ENCODE measurements at places on chromosomes 11 and 22. TPM values are rescaled to one million over a fixed set of nuclear protein-coding genes. Genes with fewer than 3 reads are reported as not detected.

DNA sequence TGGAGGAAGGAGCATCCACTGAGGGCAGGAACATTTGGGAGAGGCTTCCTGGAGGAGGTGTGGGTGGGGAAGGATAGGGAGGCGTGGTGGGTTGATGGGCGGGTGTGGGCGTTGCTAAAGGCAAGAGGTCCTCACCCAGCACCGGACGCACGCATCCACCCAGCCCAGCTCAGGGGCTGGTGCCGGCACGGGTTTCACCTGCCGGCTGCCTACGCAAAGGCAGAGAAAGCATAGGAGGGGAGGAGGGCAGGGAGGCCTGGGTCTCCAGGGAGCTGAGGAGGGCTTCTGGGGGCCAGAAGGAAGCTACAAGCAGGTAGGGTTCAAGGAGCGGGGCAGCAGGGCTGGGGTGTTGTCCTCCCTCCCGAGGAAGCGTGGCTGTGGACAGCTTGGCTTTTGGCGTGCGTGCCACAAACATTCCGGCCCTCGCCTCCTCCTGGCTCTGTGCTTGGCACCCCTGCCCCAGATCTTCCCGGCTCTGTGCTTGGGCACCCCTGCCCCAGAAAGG lies 7.8 kb downstream of the SSH3 start:
- no peak overlapping the region for H3K4me3 ChIP-seq
- no peak for DNase-seq
- H3K27ac ChIP-seq: no peak overlapping the region
- H3K36me3 ChIP-seq: no peaks in the 10 kb centered on the region
- H3K4me1 ChIP-seq: no peaks in the 10 kb centered on the region

DNA sequence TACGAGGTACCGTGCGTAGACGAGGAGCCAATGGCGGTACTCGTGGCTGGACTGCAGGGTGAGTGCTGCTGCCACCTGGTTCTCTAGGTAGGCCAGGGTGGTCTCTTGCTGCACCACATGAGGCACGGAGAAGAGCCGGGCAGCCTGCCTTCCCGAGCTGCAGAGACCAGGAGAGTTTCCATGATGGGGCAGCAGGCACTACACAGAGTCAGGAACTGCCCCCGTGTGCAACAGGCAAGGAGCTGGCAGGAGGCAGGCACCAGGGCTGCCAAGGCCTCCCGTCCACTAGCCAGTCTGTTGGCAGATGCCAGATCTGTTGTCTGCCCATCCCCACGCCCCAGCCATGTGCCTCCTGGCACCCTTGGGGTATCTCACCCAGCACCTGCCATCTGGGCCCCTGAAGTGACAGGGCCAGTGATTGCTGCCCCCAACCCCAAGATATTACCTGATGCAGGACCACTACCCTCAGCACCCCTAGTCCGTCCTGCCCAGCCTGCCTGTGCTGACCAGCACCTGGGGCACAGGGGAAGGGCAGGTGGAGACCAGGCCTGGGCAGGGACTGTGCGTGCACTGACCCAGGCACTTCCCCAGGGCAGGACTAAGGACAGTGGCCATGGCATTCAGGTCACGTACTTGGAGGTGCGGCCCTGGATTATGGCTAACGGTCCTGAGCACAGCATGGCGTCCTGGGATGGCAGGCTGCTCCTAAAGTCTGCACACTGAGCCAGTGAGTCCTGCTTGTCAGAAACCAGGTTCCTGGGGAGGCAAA lies 62.0 kb upstream of the CLTCL1 start:
- no peaks in the 10 kb centered on the region for H3K27me3 ChIP-seq
- no peak for DNase-seq
- no peak overlapping the region for H3K27ac ChIP-seq
- no peaks in the 10 kb centered on the region for H3K4me1 ChIP-seq

GRCh38 chr11:124075841-124076651 lies 34.9 kb upstream of the OR10G7 start:
- H3K27ac ChIP-seq: no peak overlapping the region
- DNase-seq: peak; percentile 49
- H3K4me3 ChIP-seq: peak overlapping the region; percentile 57
- H3K4me1 ChIP-seq: no peaks in the 10 kb centered on the region
- no peaks in the 10 kb centered on the region for H3K36me3 ChIP-seq
- H3K27me3 ChIP-seq: peaks cover 47% of the 10 kb centered on the region

DNA sequence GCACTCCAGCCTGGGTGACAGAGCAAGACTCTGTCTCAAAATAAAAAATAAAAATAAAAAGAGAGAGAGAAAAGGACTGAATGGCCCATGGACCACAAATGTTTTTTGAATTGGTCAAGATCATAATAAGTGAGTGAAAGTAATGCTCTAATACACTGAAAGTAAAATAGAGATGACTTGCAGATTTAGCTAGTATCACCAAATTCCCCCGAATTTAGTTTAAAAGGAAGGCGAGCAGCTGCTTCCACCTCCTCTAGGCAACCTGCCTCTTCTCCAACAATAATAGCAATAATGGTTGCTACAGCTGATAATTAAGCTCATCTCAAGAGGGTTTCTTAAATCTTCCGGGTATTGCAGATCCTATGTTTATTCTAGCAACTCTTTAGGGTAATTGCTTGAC lies 36.8 kb downstream of the CELF1 start:
- no peaks in the 10 kb centered on the region for H3K36me3 ChIP-seq
- no peak overlapping the region for H3K4me3 ChIP-seq
- DNase-seq: no peak
- peaks cover 24% of the 10 kb centered on the region for H3K4me1 ChIP-seq
- no peaks in the 10 kb centered on the region for H3K27me3 ChIP-seq
- peak overlapping the region; percentile 48 for H3K27ac ChIP-seq

DNA sequence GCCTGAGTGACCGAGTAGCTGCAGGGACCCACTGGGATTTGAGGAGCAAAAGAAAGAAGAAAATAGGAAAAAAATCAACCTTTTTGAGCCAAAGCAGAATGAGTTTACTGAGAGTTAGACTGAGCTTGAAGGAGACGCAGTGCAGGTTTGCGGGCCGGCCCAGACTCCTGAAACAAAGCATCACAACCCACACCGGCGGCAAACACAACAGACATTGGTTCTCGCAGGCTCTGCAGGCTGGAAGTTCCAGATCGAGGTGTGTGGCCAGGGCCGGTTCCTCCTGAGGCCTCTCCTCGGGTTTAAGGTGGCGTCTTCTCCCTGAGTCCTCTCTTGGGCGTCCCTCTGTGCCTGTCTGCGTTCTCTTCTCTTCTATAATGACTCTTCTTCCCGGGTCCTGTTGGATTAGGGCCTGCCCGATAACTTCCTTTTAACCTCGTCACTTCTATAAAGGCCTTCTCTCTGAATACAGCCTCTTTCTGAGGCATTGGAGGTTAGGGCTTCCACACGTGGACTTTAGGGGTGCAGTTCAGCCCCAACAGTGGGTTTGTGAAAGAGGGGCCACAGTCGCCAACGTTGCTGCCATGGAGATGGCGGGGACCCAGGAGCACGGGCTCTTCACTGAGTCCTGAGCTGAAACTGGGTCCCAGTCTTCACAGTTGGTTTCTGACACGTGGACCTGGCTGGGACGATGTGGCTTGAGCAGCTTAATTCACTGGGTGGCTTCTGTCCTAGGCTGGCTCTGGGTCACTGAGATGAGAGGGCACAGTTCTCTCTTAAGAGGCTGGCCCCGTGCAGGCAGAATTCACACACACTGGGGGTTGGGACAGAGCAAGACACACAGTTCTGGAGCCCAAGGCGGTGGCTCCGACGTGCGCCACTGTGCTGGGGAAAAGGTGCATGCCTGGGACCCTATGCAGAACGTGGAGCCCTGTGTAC lies 1047.7 kb downstream of the BRD1 start:
- no peak for DNase-seq
- no peaks in the 10 kb centered on the region for H3K27me3 ChIP-seq
- no peak overlapping the region for H3K27ac ChIP-seq
- no peaks in the 10 kb centered on the region for H3K36me3 ChIP-seq
- no peaks in the 10 kb centered on the region for H3K4me1 ChIP-seq

GRCh38 chr11:67248653-67249052 lies 17.6 kb upstream of the GRK2 start:
- H3K27ac ChIP-seq: peak overlapping the region; percentile 34
- H3K27me3 ChIP-seq: no peaks in the 10 kb centered on the region
- peaks cover 17% of the 10 kb centered on the region for H3K4me1 ChIP-seq
- peak; percentile 52 for DNase-seq
- no peak overlapping the region for H3K4me3 ChIP-seq
- peaks cover 86% of the 10 kb centered on the region for H3K36me3 ChIP-seq

DNA sequence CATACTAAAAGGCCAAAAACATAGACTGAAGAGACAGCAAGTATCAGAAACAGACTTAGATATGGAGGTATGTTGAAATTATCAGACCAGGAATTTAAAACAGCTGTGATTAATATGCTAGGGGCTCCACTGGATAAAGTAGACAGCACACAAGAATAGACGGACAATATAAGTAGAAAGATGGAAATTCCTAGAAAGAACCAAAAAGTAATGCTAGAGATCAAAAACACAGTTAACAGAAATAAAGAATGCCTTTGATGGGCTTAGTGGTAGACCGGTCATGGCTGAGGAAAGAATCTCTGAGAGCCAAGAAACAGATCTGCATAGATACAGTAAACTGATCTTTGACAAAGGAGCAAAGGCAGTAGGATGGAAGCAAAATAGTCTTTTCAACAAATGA lies 250.2 kb downstream of the SWAP70 start:
- DNase-seq: no peak
- no peaks in the 10 kb centered on the region for H3K36me3 ChIP-seq
- H3K27me3 ChIP-seq: no peaks in the 10 kb centered on the region
- H3K27ac ChIP-seq: no peak overlapping the region
- no peak overlapping the region for H3K4me3 ChIP-seq
- 0 out of 2 replicates have a peak, but pooled peaks cover 5% of the 10 kb centered on the region for H3K4me1 ChIP-seq

OR51B2 gene
- not detected for total RNA-seq

DNA sequence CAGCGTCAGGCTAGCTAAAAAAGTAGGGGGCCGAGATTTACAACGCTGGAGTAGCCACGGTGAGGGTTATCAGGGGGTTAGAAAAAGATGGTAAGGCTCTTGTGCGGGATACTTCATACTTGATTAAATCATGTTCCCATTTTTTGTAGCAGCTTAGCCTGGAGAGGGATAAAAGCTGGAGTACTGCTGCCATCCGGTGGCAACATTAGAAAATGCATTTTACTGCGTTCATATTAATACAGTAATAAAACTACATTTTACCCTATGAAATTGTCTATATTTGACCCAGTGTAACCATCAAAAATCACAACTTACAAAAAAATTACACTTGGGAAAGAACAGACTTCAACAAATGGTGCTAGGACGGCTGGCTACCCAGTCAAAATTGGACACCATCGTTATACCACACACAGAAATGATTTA lies 17.3 kb downstream of the RPUSD4 start:
- no peaks in the 10 kb centered on the region for H3K4me1 ChIP-seq
- H3K27me3 ChIP-seq: no peaks in the 10 kb centered on the region
- peaks cover 10% of the 10 kb centered on the region for H3K36me3 ChIP-seq

DNA sequence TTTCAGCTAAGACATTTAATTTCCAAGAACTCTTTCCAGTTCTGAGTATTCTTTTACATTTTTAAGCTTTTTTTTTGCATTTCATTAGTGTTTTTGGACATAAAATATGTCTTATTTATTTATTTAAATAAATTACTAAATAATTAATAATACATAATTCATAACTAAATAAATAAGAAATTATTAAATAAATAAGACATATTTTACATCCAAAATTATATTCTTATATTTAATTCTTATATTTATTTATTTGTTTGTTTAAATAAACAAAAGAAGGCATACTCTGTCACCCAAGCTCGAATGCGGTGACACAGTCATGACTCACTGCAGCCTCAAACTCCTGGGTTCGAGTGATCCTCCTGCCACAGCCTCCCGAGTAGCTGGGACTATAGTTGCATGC lies 3.1 kb upstream of the MMP27 start:
- peaks cover 3% of the 10 kb centered on the region for H3K27me3 ChIP-seq
- DNase-seq: no peak
- no peak overlapping the region for H3K27ac ChIP-seq
- peaks cover 8% of the 10 kb centered on the region for H3K4me1 ChIP-seq

LMO1 gene
- not detected for total RNA-seq

DNA sequence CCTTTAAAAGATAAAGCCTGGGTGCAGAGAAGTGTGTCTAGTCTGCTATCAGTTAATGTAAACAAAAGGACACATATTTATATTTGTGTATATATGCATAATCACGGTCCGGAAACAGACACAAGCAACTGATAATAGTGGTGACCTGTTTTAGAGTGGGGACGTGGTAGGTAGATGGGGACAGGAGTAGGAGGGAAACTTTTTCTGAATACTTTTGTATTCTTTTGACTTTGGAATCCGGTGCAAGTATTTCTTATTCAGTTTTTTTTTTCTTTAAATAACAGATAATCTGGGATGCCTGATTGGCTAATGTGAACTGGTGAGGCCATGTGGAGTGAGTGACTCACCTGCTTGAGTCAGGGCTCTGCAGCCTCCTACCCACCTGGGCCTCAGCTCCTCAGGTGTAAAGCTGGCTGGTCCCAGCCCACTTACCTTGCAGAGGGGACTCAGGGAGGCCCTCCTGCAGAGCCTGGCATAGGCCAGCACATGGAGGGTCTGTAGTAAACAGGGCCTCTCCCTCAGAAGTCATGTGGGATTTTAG lies 15.3 kb downstream of the MICAL2 start:
- H3K4me1 ChIP-seq: peaks cover 52% of the 10 kb centered on the region
- no peak overlapping the region for H3K4me3 ChIP-seq
- no peaks in the 10 kb centered on the region for H3K27me3 ChIP-seq
- DNase-seq: peak; percentile 53
- H3K27ac ChIP-seq: peak overlapping the region; percentile 61
